ENCODE measurements at places on chromosomes 2 and 18.

DNA sequence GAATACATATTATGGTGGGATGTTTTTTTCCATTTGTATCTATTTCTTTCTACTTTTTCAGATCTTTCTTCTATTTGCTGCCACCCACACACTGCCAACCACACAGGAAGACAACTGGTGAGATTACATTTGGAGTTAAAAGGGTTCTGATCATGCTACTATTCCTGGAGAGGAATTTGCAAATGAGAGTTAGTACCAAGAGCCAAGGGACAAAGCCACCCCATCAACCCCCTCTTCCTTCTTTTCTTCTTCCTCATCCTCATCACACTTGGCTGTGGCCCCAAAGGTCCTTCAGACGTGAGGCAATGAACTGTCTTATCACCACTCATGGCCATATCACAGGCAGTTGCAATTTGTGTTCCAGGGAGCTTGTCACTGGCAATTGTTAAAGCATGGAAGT is 215.6 kb upstream of the SLC14A2 start:
- no peak for DNase-seq

DNA sequence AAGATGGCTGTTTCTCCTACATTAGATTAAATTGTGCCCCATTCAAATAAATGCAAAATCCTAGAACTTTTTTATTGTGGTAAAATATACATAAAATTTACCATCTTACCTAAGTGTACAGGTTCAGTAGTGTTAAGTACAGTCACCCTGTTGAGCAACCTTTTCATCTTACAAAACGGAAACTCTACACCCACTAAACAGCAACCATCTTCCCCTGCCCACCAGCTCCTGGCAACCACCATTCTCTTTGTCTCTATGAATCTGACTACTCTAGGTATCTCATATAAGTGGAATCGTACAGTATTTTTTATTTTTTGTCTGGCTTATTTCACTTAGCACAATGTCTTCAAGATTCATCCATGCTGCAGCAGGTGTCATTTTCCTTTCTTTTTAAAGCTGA is 53.0 kb downstream of the ASXL2 start:
- peak; percentile 23 for DNase-seq

DNA sequence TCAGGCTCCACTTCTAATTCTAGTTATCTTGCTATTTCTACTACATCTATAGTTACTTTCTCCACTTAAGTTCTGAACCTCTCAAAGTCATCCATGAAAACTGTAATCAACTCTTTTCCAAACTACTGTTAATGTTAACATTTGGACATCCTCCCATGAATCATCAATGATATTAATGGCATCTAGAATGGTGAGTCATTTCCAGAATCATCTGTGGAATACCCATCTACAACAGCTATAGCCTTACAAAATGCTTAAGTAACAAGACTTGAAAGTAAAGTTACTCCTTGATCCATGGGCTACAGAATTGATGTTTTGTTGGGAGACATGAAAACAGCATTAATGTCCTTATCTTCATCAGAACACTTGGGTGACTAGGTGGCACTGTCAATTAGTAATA is 35.4 kb downstream of the BARD1 start:
- no peak for DNase-seq

DNA sequence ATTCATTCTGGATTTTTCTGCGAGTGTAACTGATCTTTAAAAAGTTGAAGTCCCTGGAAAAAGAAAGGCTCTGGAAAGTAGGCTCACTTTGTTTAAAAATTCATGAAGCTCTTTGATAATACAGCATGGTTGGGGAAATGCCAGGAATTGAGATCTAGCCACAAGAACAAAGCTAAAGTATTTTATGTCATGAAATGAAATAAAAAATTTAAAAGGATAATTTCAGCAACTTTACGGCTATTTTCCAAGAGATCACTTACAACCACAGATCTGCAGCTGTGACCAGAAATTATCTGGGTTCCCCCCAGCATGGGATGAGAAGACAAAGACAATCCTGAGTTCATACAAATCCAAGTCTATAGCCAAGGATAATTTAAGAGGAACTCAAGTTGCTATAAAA is 25.3 kb upstream of the RFX8 start:
- DNase-seq = no peak

- no peak for DNase-seq
These were observed at the start of gene PLA2R1 for GRCh38 chr2:160062292-160063005. TSS of gene PLA2R1 (minus strand) at chr2:160062615. CDS start at chr2:160062403, 212 bp downstream.
